ENCODE measurements at places on chromosomes 3 and 15. TPM values are rescaled to one million over a fixed set of nuclear protein-coding genes. Genes with fewer than 3 reads are reported as not detected.

DNA sequence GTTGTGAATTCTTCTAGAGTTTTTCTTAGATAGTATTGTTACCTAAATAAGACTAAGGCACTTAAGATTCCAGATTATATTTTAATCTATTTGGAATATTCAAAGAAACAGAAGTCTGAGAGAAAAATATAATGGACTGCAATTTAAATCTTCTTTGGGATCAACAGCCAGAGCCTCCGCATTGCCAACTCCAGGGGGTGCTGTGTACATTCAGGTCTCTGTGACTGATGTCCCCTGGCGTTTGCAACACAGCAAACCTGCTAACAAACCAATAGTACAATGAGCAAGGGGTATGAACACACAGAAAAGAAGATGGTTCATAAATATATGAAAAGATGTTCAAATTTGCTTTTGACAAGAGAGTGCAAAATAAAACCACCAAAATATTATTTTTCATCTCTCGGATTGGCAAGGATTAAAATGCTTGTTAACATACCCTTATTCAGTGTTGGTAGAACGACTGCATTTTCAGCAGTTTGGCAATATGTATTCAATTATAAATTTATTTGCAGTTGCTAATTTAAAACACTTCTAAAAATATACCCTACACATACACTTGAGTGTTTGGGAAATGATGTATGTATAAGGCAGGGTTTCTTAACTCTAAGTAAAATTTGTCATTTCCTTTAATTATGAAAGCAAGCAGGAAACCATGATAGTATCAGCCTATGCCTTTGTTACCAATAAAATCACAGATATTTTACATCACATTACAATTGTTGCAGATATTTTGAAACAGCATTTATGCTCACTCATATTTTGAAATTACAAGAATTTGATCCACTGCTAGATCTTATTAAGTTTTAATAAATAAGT lies 16.1 kb upstream of the TM4SF1 start:
- DNase-seq: no peak
- peaks cover 2% of the 10 kb centered on the region for H3K36me3 ChIP-seq
- no peaks in the 10 kb centered on the region for H3K27me3 ChIP-seq
- no peak overlapping the region for H3K4me3 ChIP-seq
- peaks cover 37% of the 10 kb centered on the region for H3K4me1 ChIP-seq
- H3K27ac ChIP-seq: peak overlapping the region; percentile 43

GRCh38 chr15:78811124-78811824 lies at the start of gene ADAMTS7:
TSS of gene ADAMTS7 (minus strand) at chr15:78811464. CDS start at chr15:78811220, 244 bp downstream.
- H3K4me3 ChIP-seq: peak within 1 kb of the TSS; percentile 90
- DNase-seq: peak; percentile 86
- H3K27ac ChIP-seq: peak within 1 kb of the TSS; percentile 90
- H3K4me1 ChIP-seq: peaks cover 20% of the 10 kb centered on the region
- H3K36me3 ChIP-seq: no peaks in the 10 kb centered on the region

SKOR1 gene
- 1.1 TPM for total RNA-seq

DNA sequence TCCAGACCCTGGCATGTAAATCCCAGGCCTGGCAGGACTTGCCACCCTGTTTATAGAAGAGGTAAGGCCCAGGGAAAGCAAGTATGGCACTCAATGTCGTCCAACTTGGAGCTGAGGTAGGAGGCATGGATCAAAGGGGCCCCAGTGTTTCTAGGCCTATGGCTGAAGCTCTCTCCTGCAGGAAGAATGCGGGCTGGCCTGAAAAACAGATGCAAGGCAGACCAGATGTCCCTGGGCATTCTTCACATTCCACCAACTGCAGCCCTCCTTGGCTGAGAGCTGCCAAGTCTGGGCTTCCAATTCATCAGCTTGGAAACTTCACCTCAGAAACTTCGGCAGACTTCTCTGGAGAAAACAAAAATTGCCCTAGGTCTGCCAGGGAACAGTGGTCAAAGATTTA lies 22.2 kb downstream of the MESD start:
- H3K27me3 ChIP-seq: no peaks in the 10 kb centered on the region
- peak overlapping the region; percentile 90 for H3K27ac ChIP-seq
- peak; percentile 56 for DNase-seq

IGDCC3 gene
- total RNA-seq: 35.1 TPM

MITF gene
- 8.2 TPM for total RNA-seq

DNA sequence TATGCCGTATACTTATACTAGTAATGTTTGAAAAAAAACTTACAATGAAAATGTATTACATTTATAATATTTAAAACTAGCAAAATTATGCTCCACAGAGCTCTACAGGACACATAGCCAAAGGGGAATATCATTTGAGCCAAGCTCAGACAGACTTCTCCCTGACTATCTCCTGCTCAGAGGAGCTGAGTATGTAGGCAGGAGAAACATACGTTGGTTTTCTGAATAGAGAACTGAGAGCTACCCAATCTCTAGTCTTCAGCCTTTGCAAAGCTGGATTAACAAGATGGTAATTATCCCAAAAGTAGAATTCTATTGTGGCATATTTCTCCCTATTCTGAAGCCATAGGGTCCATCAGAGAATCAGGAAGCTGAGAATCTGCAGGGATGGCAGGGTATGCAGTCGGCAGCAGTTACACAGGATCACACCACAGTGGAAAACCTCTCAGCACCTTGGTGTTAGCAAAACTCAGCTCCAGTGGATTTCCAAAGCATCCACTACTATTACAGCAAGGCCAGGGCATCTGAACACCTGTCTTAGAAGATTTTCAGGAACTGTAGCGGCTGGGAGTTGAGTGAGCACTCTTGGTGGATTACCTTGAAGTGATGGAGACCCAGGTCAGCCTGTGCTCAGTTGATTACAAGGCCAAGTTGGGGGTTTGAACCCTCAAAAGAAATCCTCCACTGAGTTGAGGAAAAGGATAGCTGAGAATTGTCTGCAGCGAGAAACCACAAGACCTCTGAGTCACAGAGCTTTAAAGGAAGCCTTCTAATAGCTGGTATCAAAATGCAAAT lies 30.1 kb downstream of the GPR15 start:
- peaks cover 17% of the 10 kb centered on the region for H3K27me3 ChIP-seq
- no peaks in the 10 kb centered on the region for H3K36me3 ChIP-seq
- H3K4me3 ChIP-seq: no peak overlapping the region
- no peak overlapping the region for H3K27ac ChIP-seq
- DNase-seq: no peak
- no peaks in the 10 kb centered on the region for H3K4me1 ChIP-seq

VIPR1 gene
- total RNA-seq: 2.1 TPM

- peaks cover 20% of the 10 kb centered on the region for H3K36me3 ChIP-seq
- no peaks in the 10 kb centered on the region for H3K4me1 ChIP-seq
- no peak overlapping the region for H3K4me3 ChIP-seq
- H3K27me3 ChIP-seq: no peaks in the 10 kb centered on the region
- no peak for DNase-seq
- H3K27ac ChIP-seq: no peak overlapping the region
These were observed 98.0 kb upstream of the LIMD1 start for GRCh38 chr3:45496555-45496954.

AAGAB gene
- total RNA-seq: 31.0 TPM

- DNase-seq: no peak
- H3K27me3 ChIP-seq: peaks cover 3% of the 10 kb centered on the region
- H3K36me3 ChIP-seq: no peaks in the 10 kb centered on the region
- no peak overlapping the region for H3K27ac ChIP-seq
- no peaks in the 10 kb centered on the region for H3K4me1 ChIP-seq
These were observed 326.4 kb upstream of the IGF1R start for GRCh38 chr15:98321896-98322295.

GRCh38 chr15:61034678-61035291 lies 194.3 kb downstream of the RORA start:
- peaks cover 69% of the 10 kb centered on the region for H3K4me1 ChIP-seq
- no peak for DNase-seq
- H3K4me3 ChIP-seq: peak overlapping the region; percentile 8
- no peaks in the 10 kb centered on the region for H3K36me3 ChIP-seq
- no peaks in the 10 kb centered on the region for H3K27me3 ChIP-seq
- H3K27ac ChIP-seq: peak overlapping the region; percentile 96

RASGRP1 gene
- 4.4 TPM for total RNA-seq

ILDR1 gene
- total RNA-seq: 4.1 TPM

- DNase-seq: no peak
- no peaks in the 10 kb centered on the region for H3K36me3 ChIP-seq
- no peaks in the 10 kb centered on the region for H3K4me1 ChIP-seq
- H3K4me3 ChIP-seq: no peak overlapping the region
- no peak overlapping the region for H3K27ac ChIP-seq
These were observed 8.3 kb downstream of the IQSEC1 start for GRCh38 chr3:13064964-13065363.

GRCh38 chr3:23094890-23095462 lies 108.2 kb upstream of the UBE2E2 start:
- H3K4me3 ChIP-seq: no peak overlapping the region
- peaks cover 6% of the 10 kb centered on the region for H3K4me1 ChIP-seq
- no peak overlapping the region for H3K27ac ChIP-seq
- H3K36me3 ChIP-seq: no peaks in the 10 kb centered on the region
- H3K27me3 ChIP-seq: no peaks in the 10 kb centered on the region

DNA sequence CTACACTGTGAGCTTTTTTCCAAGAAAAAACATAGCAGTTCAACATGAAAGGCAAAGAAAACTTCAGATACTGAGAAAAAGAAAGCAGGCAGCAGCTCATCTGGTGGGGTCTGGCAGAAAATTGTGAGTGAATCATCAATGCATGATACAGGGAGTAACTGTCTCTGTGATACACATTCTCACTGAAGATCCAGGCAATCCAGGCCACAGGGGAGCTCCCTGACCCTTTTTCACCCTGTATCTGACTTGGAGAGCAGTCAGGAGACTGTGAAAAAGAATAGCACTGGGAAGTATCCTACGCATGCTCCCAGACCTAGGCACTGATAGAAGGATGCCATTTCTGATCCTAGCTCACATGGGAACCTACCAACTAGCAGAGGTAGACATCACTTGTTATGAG lies 269.8 kb downstream of the MBNL1 start:
- H3K27me3 ChIP-seq: no peaks in the 10 kb centered on the region
- H3K36me3 ChIP-seq: no peaks in the 10 kb centered on the region
- no peak for DNase-seq
- H3K27ac ChIP-seq: no peak overlapping the region

DNA sequence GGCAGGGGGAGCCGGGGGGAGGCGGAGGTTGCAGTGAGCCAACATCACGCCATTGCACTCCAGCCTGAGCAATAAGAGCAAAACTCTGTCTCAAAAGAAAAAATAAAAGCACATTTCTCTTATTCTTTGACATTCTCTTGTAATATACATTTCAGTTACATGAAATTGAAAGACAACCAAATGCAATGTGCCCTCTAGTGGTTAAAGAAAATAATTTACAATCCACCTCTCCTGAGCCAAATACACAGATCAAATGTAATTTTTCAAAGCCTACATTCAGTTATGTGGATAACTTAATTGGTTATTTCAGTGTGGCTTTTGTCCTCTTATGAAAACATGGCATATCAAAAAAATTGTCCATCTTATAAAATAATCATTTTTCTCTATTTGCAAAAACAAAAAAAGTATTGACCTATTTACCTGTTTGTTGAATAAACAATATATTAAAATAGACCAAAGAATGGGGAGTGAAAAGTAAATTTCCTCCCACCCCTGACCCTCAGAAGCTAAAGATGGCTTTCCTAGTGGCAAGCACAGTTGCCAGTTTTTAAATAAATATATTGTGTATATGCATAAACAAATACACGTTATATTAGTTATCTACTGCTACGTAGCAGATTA lies 14.2 kb upstream of the U2SURP start:
- no peak overlapping the region for H3K4me3 ChIP-seq
- no peak overlapping the region for H3K27ac ChIP-seq
- peaks cover 5% of the 10 kb centered on the region for H3K27me3 ChIP-seq
- H3K4me1 ChIP-seq: no peaks in the 10 kb centered on the region
- DNase-seq: no peak

MST1R gene
- total RNA-seq: 4.3 TPM

All from mesothelial cell of epicardium (in vitro differentiated cells).